Right renal pelvis (tissue), 4 donors: ENCODE measurements at places on chromosomes 7 and 10.

DNA sequence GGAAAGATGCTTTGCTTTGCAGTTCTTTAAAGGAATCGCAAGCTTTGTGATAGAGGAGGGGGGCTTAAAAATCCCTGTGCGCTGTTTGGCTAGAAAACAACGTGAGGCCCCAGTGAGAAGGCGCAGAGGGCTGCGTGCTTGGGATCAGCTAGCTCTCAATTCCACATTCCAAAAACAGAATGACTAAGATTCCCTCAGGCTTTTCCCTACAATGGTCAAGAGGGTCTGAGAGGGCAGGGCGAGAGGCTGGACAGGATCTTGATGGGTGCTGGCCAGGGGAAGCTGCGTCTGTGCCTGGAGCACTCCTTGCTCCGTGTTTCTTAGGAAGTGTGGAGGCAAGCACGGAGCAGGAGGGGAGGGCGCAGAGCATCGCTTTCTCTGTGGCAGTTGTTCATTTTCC, 72.1 kb upstream of the INHBA start:
- no peak for DNase-seq

DNA sequence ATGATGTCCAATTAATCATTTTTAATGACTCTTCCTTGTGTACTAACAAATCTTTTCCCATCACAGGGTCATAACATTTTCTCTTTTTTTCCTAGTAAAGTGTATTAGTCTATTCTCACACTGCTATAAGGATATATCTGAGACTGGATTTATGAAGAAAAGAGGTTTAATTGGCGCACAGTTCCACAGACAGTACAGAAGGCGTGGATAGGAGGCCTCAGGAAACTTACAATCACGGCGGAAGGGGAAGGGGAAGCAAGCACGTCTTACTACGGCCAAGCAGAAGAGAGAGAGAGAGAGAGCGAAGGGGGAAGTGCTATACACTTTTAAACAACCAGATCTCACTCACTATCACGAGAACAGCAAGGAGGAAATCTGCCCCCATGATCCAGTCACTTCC, 359.4 kb upstream of the NFE2L3 start:
- no peak for DNase-seq

- DNase-seq: no peak
Observed at GRCh38 chr7:11950281-11950680, 118.3 kb upstream of the THSD7A start.

- DNase-seq: no peak
Observed at GRCh38 chr10:6300106-6300783, 97.5 kb downstream of the PFKFB3 start.

DNA sequence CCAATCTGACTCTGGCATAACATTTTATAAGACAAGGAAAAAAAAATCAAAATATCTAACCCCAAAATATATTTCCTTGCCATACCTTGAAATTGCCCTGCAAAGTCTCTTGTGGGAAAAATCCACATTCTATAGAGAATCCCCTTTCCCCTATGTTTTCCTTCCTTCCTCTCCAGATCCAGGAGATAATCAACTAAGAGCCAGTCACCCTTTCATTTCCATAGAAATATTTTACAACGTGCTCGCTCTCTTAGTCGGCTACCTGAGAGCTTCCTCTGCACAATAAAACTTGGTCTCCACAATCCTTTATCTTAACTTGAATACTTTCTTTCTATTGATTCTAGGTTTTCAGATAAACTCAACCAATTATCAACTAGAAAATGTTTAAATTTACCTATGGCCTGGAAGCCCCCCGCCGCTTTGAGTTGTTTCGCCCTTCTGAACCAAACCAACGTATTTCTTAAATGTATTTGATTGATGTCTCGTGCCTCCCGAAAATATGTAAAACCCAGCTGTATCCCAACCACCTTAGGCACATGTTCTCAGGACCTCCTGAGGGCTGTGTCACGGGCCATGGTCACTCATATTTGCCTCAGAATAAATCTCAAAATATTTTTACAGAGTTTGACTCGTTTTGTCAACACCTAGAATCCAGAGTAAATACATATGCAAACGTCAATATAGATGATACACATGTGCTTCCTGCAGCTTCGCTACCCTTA, 869 bp downstream of the PSAP start:
- DNase-seq: no peak

GRCh38 chr7:51613911-51614357, 297.3 kb upstream of the COBL start:
- no peak for DNase-seq

DNA sequence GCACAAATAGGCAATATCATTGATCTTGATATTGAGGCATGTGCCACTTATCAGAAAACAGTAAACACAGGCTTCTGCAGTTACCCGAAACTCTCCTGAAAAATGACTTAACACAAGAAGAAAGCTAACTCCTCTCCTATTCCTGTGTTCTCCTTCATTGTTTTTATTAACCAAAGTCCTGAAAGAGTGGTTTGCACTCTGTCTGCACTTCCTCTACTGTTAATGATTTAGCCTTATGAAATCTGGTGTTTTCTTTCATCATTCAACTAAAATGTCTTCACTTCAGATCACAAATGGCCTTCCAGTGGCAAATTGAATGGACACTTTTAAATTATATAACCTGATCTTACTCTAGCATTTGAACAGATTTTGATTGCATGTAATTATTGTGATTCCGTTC, 630.6 kb upstream of the PHF14 start:
- no peak for DNase-seq

DNA sequence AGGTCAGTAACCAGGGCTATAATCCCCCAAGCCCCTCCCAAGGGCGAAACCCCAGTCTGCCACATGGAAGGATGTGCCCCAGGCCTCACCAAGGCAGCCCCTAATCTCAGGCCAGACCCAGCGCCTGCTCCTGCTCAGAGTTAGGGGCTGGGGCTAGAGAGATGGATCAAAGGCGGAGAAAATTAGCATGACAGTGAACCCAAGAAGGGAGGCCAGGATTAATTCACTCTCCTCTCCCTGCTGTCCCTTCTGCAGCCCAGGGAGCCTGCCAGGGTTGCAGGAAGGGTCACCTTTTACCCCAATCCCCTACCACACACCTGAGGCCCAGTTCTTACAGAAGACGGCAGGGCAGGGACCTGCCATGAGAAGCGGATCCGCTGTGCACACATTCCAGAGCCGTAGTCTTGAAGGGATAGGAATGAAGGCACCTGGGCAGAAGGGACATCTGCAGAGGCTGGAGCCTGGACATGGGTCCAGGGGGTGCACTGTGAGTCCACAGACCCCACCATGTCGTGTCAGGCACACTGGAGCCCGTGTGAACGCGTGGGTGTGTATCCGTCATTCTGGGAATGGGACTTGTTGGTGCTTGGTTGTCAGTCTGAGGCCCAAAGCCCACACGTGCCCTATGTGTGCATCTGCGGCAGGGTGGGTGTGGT, 11.9 kb upstream of the ZMIZ1 start:
- no peak for DNase-seq

- DNase-seq: no peak
Observed at GRCh38 chr7:26592011-26592410, 272.4 kb downstream of the SKAP2 start.

DNA sequence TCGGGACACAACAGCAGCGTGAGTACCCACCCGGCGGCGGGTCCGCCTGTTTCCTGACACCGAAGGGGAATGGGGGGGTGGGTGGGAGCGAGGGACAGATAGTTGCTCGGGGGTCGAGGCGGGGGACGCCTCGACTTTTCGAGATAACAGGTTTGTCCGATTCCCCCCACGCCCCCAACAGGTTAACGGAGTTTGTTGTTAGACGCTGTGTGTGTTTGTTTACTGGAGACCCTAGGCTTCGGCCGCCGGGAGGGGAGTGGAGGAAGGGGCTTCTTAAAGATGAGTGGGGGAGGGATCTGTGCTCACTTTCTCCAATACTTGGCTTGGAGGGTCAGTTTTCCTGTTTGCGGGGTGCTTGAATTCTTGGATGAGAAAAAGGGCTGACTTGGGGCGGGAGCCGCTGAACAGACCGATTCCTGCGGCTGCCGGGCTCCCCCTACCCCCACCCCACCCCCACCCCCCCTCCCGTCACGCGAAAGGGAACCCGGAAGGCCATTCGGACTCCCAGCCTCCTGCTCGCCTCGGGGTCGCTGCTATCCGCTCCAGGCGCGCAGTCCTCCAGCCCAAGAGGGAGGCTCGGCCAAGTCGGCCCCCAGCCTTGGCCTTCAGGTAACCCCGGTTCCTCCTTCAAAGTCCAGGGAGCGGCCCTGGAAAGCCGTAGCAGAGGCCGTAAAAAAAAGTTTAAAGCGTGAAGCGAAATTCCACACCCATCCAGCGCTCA, 1.0 kb downstream of the SORCS3 start:
- no peak for DNase-seq

- DNase-seq: no peak
Observed at GRCh38 chr7:5143935-5144903, 45.8 kb upstream of the WIPI2 start.
